ENCODE measurements at places on chromosomes 16 and 17. TPM values are rescaled to one million over a fixed set of nuclear protein-coding genes. Genes with fewer than 3 reads are reported as not detected.

The BAIAP3 gene
- 11.9 TPM for polyA plus RNA-seq

GRCh38 chr17:9850151-9850550, 24.4 kb downstream of the GLP2R start:
- DNase-seq, result no peak

DNA sequence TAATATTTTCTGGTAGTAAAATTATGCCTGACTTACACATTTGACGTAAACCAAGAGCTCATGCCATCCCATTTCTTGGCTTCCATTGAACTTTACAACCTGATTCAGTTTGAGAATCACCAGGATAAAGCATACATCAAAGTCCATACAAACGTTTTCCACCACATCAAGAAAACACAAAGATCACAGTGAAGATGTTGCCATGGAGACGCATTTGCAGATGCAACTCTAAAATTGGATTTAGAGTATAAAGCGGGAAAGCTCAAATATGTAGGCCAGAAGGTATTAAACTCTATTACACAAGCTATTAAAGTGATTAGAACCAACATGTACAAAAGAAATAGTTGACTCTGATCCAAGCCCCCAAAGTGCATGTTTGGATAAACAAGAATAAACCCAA, 10.4 kb downstream of the C16orf46 start:
- DNase-seq, result no peak

DNA sequence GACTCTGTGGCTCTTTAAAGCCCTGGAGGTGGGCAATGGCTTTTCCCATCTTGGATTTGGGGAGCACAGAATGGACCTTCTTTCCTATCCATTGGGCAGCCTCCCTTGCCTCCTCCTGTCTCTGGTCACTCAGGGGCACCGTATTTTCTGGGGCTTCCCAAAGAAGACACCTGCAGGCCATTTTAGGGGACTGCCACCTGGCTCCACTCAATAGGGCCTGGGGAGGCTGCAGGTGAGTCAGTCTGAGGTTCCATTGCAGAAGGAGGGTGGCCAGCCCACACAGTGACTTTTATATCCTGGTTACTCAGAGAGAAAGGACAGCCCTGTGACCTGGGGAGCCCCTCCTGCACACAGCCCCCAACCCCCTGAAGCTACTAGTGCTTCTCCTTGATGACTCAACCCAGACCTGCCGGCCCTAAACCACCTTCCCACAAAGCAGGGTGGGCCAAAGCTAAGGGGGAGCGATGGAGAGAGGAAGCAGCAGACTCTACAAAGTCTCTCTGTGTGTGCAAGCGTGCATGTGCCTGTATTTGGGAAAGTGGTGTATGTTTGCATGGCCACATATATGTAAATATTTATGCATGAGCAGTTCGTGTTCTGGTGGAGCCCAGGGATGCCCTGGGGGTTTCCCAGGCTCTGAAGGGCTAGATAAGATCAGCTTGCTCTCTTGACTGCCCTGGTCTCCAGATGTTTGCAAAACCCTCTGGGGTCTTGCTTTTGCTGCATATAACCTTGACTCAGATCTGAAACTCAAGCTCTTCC, 5.0 kb downstream of the CX3CL1 start:
- no peak for DNase-seq
